Mucosa of descending colon (tissue), 3 donors: ENCODE measurements at places on chromosomes 12 and 14. TPM values are rescaled to one million over a fixed set of nuclear protein-coding genes. Genes with fewer than 3 reads are reported as not detected.

GRCh38 chr14:95516554-95517181 lies at the start of gene SYNE3:
TSS of gene SYNE3 (minus strand) at chr14:95516650. CDS start at chr14:95475821, 40,829 bp downstream.
- peak; percentile 71 for DNase-seq

Gene DNAI7
- total RNA-seq = not detected

- no peak for DNase-seq
Observed at GRCh38 chr12:28114488-28114887, 75.8 kb upstream of the CCDC91 start.

- no peak for DNase-seq
Observed at GRCh38 chr14:22428700-22429291, 160.2 kb downstream of the DAD1 start.

Gene KCNJ8
- total RNA-seq = 1.8 TPM

GRCh38 chr12:6215932-6216494 lies 15.8 kb downstream of the CD9 start:
- peak; percentile 88 for DNase-seq

DNA sequence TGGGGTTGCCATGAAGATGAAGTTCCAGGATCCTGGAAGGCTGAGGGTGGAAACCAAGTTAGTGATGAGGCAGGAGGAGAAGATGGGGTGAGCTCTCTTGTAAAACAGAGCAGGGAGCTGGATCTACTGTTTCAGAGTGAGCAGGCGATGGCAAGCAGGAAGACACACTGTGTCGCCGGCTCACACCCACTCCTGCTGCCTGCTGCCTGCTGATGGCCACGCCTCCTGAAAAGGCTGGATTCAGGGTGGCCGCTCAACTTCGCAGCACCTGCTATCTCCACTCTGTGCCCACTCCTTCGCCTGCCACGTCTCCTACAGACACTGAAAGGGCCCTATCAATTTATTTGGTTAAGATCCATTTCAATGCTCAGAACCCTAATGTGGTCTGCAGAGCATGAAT lies 96.1 kb downstream of the RBM19 start:
- DNase-seq = no peak
